ENCODE measurements at places on chromosomes 5 and 9. TPM values are rescaled to one million over a fixed set of nuclear protein-coding genes. Genes with fewer than 3 reads are reported as not detected.

KIF3A gene
- total RNA-seq, result 11.5 TPM

GPX8 gene
- total RNA-seq, result 40.9 TPM

PDE6A gene
- not detected for total RNA-seq

PCDHB9 gene
- total RNA-seq, result 15.2 TPM

QRFP gene
- total RNA-seq, result not detected

MAMDC4 gene
- total RNA-seq, result 10.0 TPM

PCDHB15 gene
- 10.5 TPM for total RNA-seq

LOX gene
- total RNA-seq, result 0.23 TPM

CACNA1B gene
- 2.0 TPM for total RNA-seq

TSLP gene
- total RNA-seq, result 1.5 TPM

GRCh38 chr5:157259699-157260098, 6.2 kb upstream of the CYFIP2 start:
- H3K4me1 ChIP-seq, result no peaks in the 10 kb centered on the region
- H3K27me3 ChIP-seq, result no peaks in the 10 kb centered on the region
- H3K27ac ChIP-seq, result no peak overlapping the region
- DNase-seq, result no peak
- H3K36me3 ChIP-seq, result no peaks in the 10 kb centered on the region

DNA sequence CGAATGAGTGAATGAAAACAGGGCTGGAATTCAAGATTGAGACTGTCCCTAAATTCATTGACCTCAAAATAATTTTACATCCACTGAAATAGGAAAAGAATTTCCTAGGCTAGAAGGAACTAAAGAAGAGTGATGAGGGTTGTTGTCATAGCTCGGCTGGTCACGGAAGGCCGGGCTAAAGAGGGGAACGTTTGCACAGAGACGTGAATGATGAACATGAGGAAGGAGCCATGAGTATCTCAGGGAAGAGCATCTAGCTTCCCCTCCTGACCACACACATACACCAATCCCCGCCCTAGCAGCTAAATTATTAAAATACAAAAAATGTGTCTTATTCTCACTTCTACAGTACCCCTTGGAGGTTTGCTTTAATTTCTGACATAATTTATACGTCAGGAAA, 124.4 kb upstream of the ABCA1 start:
- DNase-seq, result no peak
- H3K27ac ChIP-seq, result no peak overlapping the region
- peaks cover 4% of the 10 kb centered on the region for H3K27me3 ChIP-seq
- H3K4me1 ChIP-seq, result no peaks in the 10 kb centered on the region
- no peaks in the 10 kb centered on the region for H3K36me3 ChIP-seq
- no peak overlapping the region for H3K4me3 ChIP-seq

GRCh38 chr9:87707805-87708506, 18.0 kb upstream of the CTSL start:
- peaks cover 2% of the 10 kb centered on the region for H3K27me3 ChIP-seq
- H3K4me3 ChIP-seq, result no peak overlapping the region
- H3K27ac ChIP-seq, result no peak overlapping the region
- no peak for DNase-seq
- H3K4me1 ChIP-seq, result peaks cover 8% of the 10 kb centered on the region
- peaks cover 13% of the 10 kb centered on the region for H3K36me3 ChIP-seq

GRCh38 chr9:137396227-137396626, 26.7 kb downstream of the EXD3 start:
- peaks cover 7% of the 10 kb centered on the region for H3K27me3 ChIP-seq
- no peak for DNase-seq
- no peak overlapping the region for H3K4me3 ChIP-seq
- H3K36me3 ChIP-seq, result peaks cover 22% of the 10 kb centered on the region
- no peak overlapping the region for H3K27ac ChIP-seq

- no peak for DNase-seq
- no peak overlapping the region for H3K27ac ChIP-seq
- no peaks in the 10 kb centered on the region for H3K4me1 ChIP-seq
- no peak overlapping the region for H3K4me3 ChIP-seq
- no peaks in the 10 kb centered on the region for H3K27me3 ChIP-seq
Measured at GRCh38 chr9:114777821-114778609, 27.8 kb downstream of the TNFSF15 start.

- H3K27ac ChIP-seq, result no peak overlapping the region
- H3K27me3 ChIP-seq, result peaks cover 3% of the 10 kb centered on the region
- H3K4me1 ChIP-seq, result no peaks in the 10 kb centered on the region
- H3K4me3 ChIP-seq, result no peak overlapping the region
- DNase-seq, result no peak
Measured at GRCh38 chr5:44935871-44936270, 127.1 kb downstream of the MRPS30 start.

GRCh38 chr5:166618526-166618925, 1672.9 kb upstream of the WWC1 start:
- DNase-seq, result no peak
- H3K27ac ChIP-seq, result no peak overlapping the region
- no peaks in the 10 kb centered on the region for H3K27me3 ChIP-seq

GRCh38 chr5:102554728-102555127, 55.9 kb upstream of the SLCO6A1 start:
- H3K4me1 ChIP-seq, result no peaks in the 10 kb centered on the region
- H3K27ac ChIP-seq, result no peak overlapping the region
- H3K36me3 ChIP-seq, result no peaks in the 10 kb centered on the region
- no peak for DNase-seq
- H3K27me3 ChIP-seq, result no peaks in the 10 kb centered on the region

GRCh38 chr5:33433303-33434240, 7.2 kb upstream of the TARS1 start:
- no peak for DNase-seq
- H3K36me3 ChIP-seq, result peaks cover 2% of the 10 kb centered on the region
- H3K4me1 ChIP-seq, result peaks cover 3% of the 10 kb centered on the region
- peaks cover 2% of the 10 kb centered on the region for H3K27me3 ChIP-seq
- no peak overlapping the region for H3K4me3 ChIP-seq
- H3K27ac ChIP-seq, result no peak overlapping the region

GRCh38 chr5:108125771-108126511, 256.0 kb downstream of the FBXL17 start:
- DNase-seq, result no peak
- H3K4me1 ChIP-seq, result no peaks in the 10 kb centered on the region
- no peak overlapping the region for H3K4me3 ChIP-seq
- no peak overlapping the region for H3K27ac ChIP-seq
- no peaks in the 10 kb centered on the region for H3K27me3 ChIP-seq

GRCh38 chr5:126755593-126755992, 21.3 kb upstream of the LMNB1 start:
- no peak overlapping the region for H3K4me3 ChIP-seq
- no peaks in the 10 kb centered on the region for H3K27me3 ChIP-seq
- H3K36me3 ChIP-seq, result no peaks in the 10 kb centered on the region
- no peak overlapping the region for H3K27ac ChIP-seq

GRCh38 chr5:55601204-55601618, 66.4 kb upstream of the PLPP1 start:
- peak overlapping the region; percentile 90 for H3K27ac ChIP-seq
- H3K4me3 ChIP-seq, result no peak overlapping the region
- DNase-seq, result no peak
- H3K27me3 ChIP-seq, result no peaks in the 10 kb centered on the region

DNA sequence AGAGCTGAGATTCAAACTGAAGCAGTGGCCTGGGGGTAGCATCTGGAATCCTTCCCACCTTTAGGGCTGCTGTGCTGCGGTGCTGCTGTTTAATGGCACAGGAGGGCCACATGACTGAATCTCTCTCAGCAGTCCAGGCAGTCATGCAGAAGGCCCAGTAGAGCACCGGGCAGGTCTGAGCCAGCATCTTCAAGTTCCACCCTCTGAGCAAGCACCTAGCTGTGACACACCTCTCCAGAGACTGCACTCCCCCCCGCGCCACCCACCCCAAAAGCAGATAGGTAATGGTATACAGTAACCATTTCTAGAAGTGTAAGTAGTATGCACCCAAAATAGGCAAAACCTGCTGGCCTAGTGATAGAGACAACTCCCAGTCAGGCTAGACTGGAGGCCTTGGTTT, 8.2 kb downstream of the IL4 start:
- H3K27me3 ChIP-seq, result no peaks in the 10 kb centered on the region
- H3K4me1 ChIP-seq, result peaks cover 14% of the 10 kb centered on the region
- H3K4me3 ChIP-seq, result no peak overlapping the region
- peaks cover 4% of the 10 kb centered on the region for H3K36me3 ChIP-seq

GRCh38 chr5:142466195-142466971, 141.6 kb upstream of the SPRY4 start:
- H3K4me3 ChIP-seq, result no peak overlapping the region
- peaks cover 2% of the 10 kb centered on the region for H3K27me3 ChIP-seq
- peaks cover 48% of the 10 kb centered on the region for H3K4me1 ChIP-seq

DNA sequence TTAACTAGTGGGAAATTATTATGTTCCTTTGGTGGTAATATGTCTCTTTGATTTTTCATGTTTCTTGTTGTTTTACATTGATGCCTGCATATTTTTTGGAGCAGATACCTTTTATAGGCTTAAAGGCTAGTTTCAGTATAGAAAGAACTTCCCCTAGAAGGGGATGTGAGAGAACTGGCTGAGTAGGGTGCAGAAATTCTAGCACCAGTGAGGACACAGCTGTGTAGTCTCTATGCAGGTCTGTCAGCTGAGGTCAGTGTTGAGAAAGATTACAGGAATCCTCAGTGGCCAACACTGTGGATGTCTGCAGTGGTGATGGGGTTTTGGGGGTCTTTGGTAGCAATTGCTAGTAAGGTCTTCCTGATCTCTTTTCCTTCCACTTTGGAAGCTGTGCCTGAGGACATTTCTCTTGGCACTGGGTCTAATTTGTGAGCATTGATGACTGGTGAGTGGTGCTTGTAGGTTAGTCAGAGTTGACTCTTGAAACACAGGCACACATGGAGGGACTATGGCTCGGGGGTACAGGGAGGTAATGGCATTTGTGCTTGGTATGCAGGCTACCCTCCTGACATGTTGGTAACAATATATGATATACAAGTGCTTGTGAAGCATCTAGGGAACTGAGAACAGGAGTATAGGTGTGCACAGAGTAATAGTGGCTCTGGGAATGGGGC, 221.4 kb downstream of the SPATA31D1 start:
- H3K27ac ChIP-seq, result no peak overlapping the region
- peaks cover 1% of the 10 kb centered on the region for H3K27me3 ChIP-seq
- no peaks in the 10 kb centered on the region for H3K4me1 ChIP-seq
- H3K36me3 ChIP-seq, result no peaks in the 10 kb centered on the region
- DNase-seq, result no peak

DNA sequence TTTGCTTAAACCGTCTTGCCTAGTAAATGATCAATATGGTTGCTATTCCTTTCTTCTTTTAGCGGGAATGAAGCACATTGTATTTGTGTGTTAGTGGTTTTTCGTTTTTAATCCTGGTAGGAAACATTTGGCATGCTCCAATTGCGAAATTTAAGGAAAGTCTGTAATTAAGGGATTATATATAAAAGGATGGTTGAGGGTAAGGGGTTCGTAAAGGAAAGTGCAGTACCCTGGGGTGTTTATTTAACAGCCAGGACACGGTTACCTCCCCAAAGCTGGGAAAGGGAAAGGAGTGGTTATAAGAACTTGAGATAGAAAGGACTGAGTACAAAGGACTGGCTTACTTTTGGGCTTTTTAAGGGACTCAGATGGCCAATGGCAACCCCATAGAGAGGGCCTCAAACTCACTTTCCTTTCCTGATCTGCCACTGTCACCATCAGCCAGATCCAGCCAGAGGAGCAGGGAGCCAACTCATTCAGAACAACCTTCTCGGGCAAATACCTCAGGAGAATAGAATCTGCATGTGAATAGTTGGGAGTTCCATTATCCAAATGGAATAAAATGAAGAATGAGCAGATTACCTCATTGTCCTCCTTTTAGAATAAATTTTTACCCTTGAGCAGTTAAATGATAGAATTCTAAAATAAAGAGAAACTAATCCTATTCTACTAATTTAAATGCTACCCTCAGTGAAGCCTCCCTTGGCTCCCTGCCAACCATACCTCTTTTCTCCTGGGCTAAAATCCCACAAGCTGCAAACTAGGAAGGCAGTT, 117.7 kb downstream of the SNCAIP start:
- no peaks in the 10 kb centered on the region for H3K27me3 ChIP-seq
- DNase-seq, result no peak
- peaks cover 52% of the 10 kb centered on the region for H3K36me3 ChIP-seq
- no peaks in the 10 kb centered on the region for H3K4me1 ChIP-seq
- H3K27ac ChIP-seq, result no peak overlapping the region
- no peak overlapping the region for H3K4me3 ChIP-seq

- no peak overlapping the region for H3K4me3 ChIP-seq
- H3K4me1 ChIP-seq, result no peaks in the 10 kb centered on the region
- no peaks in the 10 kb centered on the region for H3K27me3 ChIP-seq
- H3K36me3 ChIP-seq, result no peaks in the 10 kb centered on the region
- no peak for DNase-seq
Measured at GRCh38 chr9:110887276-110887675, 151.0 kb downstream of the LPAR1 start.

- H3K36me3 ChIP-seq, result no peaks in the 10 kb centered on the region
- H3K4me3 ChIP-seq, result peak within 1 kb of the TSS; percentile 85
Measured at GRCh38 chr5:31193591-31194467, at the start of gene CDH6. CDH6 (plus strand) TSS chr5:31193686; CDS start chr5:31267474, 73,788 bp downstream.

GRCh38 chr5:141633871-141634561, 2.6 kb downstream of the HDAC3 start:
- H3K27ac ChIP-seq, result peak overlapping the region; percentile 18
- H3K4me1 ChIP-seq, result peaks cover 33% of the 10 kb centered on the region
- H3K27me3 ChIP-seq, result peaks cover 6% of the 10 kb centered on the region
- H3K36me3 ChIP-seq, result peaks cover 17% of the 10 kb centered on the region
- no peak for DNase-seq

DNA sequence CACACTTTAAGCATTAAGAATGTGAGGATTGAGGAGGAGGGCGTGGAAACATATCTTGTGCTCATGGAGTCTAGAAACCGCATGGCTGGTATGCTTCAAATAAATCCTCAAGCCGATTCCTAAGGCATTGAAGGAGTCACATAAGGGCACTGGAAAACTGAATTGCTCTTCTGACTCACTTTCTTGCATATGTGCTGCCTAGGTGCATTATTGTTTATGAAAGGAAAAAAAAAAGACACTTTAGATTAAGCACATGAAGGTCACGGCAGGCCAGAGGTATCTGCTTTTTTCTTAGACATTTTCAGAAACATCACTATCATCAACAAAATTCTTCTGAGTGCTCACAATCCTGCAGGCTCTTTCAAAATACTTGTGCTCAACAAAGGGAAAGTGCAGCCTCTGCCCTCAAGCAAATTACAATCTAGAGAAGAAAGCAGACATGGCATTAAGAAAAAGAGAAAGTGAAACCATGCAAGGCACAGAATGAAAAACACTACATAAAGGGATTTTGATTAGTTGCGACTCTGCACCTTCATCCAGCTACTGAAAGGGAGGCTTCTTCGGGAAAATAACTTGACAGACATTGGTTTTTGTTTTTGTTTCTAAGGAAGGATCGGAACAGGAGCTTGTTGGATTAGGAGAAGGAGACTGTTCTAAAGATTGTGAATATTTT, 2117.6 kb downstream of the MAT2B start:
- no peaks in the 10 kb centered on the region for H3K4me1 ChIP-seq
- DNase-seq, result no peak
- H3K27ac ChIP-seq, result no peak overlapping the region
- no peaks in the 10 kb centered on the region for H3K27me3 ChIP-seq
- no peaks in the 10 kb centered on the region for H3K36me3 ChIP-seq

- no peaks in the 10 kb centered on the region for H3K36me3 ChIP-seq
- DNase-seq, result no peak
- H3K27me3 ChIP-seq, result no peaks in the 10 kb centered on the region
Measured at GRCh38 chr5:82164977-82165713, 113.0 kb downstream of the RPS23 start.

GRCh38 chr9:121505903-121506735, 6.5 kb upstream of the GGTA1 start:
- H3K27me3 ChIP-seq, result peaks cover 2% of the 10 kb centered on the region
- H3K4me3 ChIP-seq, result no peak overlapping the region
- no peak for DNase-seq
- H3K4me1 ChIP-seq, result peaks cover 18% of the 10 kb centered on the region
- H3K36me3 ChIP-seq, result no peaks in the 10 kb centered on the region

- H3K36me3 ChIP-seq, result no peaks in the 10 kb centered on the region
- no peak for DNase-seq
- H3K4me3 ChIP-seq, result no peak overlapping the region
- no peaks in the 10 kb centered on the region for H3K4me1 ChIP-seq
- no peak overlapping the region for H3K27ac ChIP-seq
- peaks cover 5% of the 10 kb centered on the region for H3K27me3 ChIP-seq
Measured at GRCh38 chr9:136352682-136353081, 10.9 kb downstream of the DNLZ start.
